ENCODE measurements at places on chromosomes 1 and 21. TPM values are rescaled to one million over a fixed set of nuclear protein-coding genes. Genes with fewer than 3 reads are reported as not detected.
A peak's percentile ranks its signal among the peaks of the same experiment; 100 is the strongest.

The TEX38 gene
- not detected for total RNA-seq

The REN gene
- not detected for total RNA-seq

- no peaks in the 10 kb centered on the region for H3K4me1 ChIP-seq
- peak; percentile 26 for DNase-seq
- no peak overlapping the region for H3K4me3 ChIP-seq
- H3K27me3 ChIP-seq = no peaks in the 10 kb centered on the region
Observed at GRCh38 chr21:39125752-39126485, 57.3 kb downstream of the PSMG1 start.

DNA sequence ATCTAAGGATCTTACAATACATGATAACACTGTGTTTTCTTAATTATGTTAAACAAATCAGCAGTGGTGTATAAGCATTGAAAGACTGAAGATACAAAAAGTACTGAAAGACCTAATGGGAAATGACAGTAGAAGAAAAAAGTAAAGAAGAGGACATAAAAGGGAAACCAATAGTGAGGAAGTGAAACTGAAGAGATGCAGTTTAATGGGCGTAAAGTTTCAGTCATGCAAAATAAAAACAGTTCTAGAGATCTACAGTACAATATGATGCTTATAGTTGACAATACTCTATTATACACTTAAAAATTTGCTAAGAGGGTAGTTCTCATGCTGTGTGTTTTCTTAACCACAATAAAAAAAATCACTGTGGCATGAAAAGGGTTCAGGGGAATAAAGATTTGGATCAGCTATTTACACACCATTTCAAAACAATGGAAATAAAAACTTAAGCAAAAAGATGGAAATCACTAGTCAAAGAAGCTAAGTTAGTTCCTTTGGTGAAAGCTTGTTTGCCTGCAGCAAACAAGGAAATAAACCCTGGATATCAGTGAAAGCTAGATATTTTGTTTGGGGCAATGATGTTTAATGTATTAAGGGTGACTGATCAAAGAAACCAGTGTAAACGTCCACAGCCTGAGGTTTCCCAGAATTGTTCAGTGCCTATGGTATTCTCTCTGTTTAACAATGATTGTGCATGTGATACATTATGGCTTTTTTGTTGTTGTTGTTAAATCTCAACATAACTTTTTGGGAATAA lies 1160.8 kb upstream of the ADGRL2 start:
- H3K27me3 ChIP-seq = no peaks in the 10 kb centered on the region
- H3K4me1 ChIP-seq = no peaks in the 10 kb centered on the region
- H3K4me3 ChIP-seq = no peak overlapping the region
- H3K27ac ChIP-seq = no peak overlapping the region
- no peak for DNase-seq

- no peaks in the 10 kb centered on the region for H3K27me3 ChIP-seq
- H3K36me3 ChIP-seq = no peaks in the 10 kb centered on the region
- no peaks in the 10 kb centered on the region for H3K4me1 ChIP-seq
- H3K27ac ChIP-seq = no peak overlapping the region
- no peak for DNase-seq
- H3K4me3 ChIP-seq = no peak overlapping the region
Observed at GRCh38 chr1:36440044-36440443, 10.2 kb downstream of the OSCP1 start.

DNA sequence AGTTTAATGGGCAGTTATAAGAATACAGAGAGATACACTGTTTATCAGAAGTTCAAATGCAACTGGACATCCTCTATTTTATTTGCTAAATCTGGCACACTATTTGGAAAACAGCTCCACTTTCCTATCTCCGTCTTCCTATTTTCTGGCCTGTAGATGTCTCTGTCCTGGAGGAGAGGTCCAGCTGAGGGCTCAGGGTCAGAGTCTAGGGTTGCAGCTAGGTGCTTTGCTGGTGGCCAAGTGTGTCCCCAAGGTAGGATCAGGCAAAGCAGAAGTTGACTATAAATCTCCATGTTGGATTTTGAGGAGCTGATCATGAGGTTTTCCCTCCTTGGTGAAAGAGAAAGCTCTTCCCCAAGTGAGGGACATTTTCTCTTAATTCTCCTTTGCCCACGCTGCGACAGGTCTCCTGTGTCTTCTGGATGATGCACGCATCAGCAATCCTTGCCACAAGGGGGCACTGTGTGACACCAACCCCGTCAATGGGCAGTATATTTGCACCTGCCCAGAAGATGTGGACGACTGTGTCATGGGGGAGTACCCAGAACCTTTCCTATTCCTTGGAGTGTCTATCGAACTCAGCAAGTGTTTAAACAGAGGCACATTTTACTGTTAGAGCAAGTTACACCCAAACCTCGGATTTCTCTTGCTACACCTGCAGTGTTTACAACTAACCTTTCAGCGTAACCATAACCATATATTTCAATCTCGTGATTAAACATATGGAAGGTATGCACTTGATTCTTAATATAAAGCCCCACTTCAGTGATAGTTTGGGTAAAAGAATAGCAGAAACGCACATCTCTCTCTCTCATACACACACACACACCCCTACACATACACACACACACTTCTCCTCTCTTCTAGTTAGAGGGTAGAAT lies 10.2 kb downstream of the ADAM30 start:
- H3K27me3 ChIP-seq = no peaks in the 10 kb centered on the region
- H3K27ac ChIP-seq = no peak overlapping the region
- DNase-seq = peak; percentile 53
- H3K4me3 ChIP-seq = no peak overlapping the region
- H3K36me3 ChIP-seq = no peaks in the 10 kb centered on the region

- DNase-seq = no peak
- no peaks in the 10 kb centered on the region for H3K27me3 ChIP-seq
- no peak overlapping the region for H3K27ac ChIP-seq
- H3K4me3 ChIP-seq = no peak overlapping the region
Observed at GRCh38 chr1:221137666-221138065, 258.4 kb downstream of the HLX start.

- DNase-seq = no peak
- no peaks in the 10 kb centered on the region for H3K27me3 ChIP-seq
- peaks cover 4% of the 10 kb centered on the region for H3K4me1 ChIP-seq
- H3K4me3 ChIP-seq = no peak overlapping the region
- no peak overlapping the region for H3K27ac ChIP-seq
- H3K36me3 ChIP-seq = no peaks in the 10 kb centered on the region
Observed at GRCh38 chr21:29091033-29091432, 17.6 kb upstream of the CCT8 start.

DNA sequence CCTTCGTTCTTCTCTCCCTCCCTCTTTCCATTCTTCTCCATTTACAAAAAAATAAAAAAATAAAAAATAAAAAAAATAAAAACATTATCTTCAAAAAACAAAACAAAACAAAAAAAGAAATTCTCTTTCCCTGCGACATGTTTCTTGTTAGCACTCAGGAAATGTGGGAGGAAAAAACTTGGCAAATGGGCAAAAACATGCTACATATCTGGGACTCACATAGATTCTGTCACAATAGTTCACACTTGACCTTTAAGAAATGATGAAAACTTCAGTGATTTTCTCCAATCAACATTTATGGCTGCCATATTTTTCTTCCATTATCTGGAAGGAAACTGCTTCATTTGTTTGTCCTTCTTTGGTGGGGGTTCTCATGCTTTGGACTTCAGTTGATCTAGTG lies 109.3 kb downstream of the PRKAB2 start:
- no peaks in the 10 kb centered on the region for H3K36me3 ChIP-seq
- H3K4me3 ChIP-seq = no peak overlapping the region
- no peak for DNase-seq
- H3K27ac ChIP-seq = no peak overlapping the region
- no peaks in the 10 kb centered on the region for H3K4me1 ChIP-seq
- H3K27me3 ChIP-seq = no peaks in the 10 kb centered on the region

Data from pancreas (tissue), 10 donors.